Lower lobe of right lung (tissue), 2 donors: ENCODE measurements at places on chromosomes 2 and 18.

- no peak for DNase-seq
Observed at GRCh38 chr2:191985740-191986139, 138.9 kb upstream of the CAVIN2 start.

GRCh38 chr2:115603285-115603684 lies 1160.8 kb downstream of the DPP10 start:
- no peak for DNase-seq

GRCh38 chr2:46824611-46825010 lies 91.0 kb downstream of the MCFD2 start:
- no peak for DNase-seq

- DNase-seq = no peak
Observed at GRCh38 chr18:58960946-58961722, 96.5 kb downstream of the ZNF532 start.

DNA sequence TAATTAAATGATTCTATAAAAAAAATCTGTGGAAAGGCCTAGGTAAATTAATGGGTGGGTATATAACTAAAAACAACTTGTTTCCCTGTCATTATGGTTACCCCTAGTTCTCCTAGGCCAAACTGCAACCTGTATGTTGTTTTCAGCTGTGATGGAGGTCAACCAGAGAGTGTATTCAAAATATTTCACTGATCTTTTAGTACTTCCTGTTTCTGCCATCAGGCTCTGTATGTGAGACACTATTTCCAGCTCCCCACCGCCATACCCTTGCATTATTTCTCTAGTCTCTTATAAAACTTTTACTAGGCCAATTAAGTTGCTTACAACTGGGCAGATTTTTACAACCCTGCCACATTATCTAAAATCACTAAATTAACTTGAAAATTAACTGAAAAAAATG lies 21.0 kb upstream of the CDKL4 start:
- no peak for DNase-seq

DNA sequence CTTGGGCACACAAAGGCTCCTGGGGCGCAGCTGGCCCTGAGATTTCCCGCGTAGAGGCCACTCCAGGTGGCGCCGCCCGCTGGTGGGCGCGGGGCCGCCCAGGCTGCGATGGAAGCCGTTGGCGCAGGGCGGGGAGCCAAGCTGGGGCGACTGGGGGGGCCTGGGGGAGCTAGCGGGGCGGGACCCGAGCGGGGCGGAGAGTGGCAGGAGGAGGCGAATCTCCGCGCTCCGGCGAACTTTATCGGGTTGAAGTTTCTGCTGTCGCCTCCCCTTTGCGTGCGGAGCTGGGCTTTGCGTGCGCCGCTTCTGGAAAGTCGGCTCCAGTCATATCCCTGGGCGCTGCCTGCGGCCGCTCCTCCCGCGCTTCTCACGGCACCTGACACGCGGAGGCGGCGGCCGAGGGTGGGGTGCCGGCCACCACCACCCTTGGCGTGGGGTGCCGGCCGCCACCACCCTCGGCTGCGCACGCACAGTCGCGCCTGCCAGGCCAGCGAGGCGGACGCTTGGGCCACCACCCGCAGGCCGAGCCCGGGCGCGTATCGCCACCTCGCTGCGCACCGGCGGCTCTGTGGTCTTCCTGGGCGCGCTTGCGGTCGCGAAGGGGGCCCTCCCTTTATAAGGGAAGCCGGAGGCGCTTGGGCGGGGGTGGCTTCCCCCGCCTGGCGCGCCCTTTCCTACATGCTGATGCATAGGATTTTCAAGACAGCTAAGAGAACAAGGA lies 919 bp upstream of the CYP1B1 start:
- peak; percentile 90 for DNase-seq

- no peak for DNase-seq
Observed at GRCh38 chr2:178193496-178193822, 853 bp upstream of the OSBPL6 start.

DNA sequence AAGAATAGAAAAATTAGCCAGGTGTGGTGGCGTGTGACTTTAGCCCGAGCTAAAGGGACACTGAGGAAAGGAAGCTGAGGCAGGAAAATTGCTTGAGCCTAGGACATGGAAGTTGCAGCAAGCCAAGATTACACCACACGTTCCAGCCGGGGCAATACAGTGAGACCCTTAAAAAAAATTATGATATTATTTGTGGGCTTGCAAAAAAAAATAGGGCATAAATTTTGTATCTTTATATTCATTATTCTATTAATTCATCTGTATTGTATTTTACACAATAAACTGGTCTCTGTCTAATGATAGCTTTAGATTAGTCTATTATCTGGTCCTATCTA lies 18.1 kb downstream of the ORC2 start:
- no peak for DNase-seq
